Upper lobe of left lung (tissue), 6 donors: ENCODE measurements at places on chromosomes 4 and X. TPM values are rescaled to one million over a fixed set of nuclear protein-coding genes. Genes with fewer than 3 reads are reported as not detected.

The PDE5A gene
- 37.8 TPM for total RNA-seq

The RBM47 gene
- 129 TPM for total RNA-seq

The RPA4 gene
- 0.77 TPM for total RNA-seq

The ETDB gene
- not detected for total RNA-seq

- DNase-seq = peak; percentile 54
Measured at GRCh38 chr4:119025916-119026661, 109.5 kb upstream of the MYOZ2 start.

- DNase-seq = no peak
Measured at GRCh38 chr4:77785669-77786068, 33.5 kb downstream of the CNOT6L start.

DNA sequence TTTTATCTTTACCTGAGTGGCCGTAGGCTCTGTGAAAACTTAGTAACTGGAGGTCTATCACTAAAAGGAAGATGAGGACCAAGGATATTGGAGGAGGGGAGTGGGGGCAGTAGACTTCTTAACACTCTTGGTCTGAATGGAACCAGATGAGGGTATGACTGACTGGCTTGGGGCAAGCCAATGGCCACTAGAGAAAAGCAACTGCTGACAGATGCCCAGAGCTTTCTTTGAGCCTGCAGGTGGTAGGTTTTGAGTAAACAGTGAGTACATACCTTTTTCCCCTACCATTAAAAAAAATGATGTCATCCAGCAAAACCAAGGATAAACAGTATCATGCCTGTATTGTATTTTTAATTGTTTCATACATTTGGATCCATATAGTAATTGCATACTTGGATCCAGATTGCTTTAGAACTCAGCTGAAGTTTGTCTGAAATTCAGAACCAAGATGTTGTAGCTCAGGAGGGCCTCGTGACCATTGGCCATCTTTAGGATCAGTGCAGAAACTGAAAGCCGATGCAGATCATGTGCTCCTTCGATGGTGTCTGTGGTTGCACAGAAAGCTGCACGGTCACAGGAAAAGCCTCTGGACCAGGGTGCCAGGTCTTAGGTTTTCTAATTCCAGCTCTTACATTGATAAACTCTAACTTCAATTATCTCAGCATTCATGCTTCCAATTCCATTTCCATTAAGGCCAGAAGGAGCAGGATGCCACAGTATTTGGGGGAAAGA is 131.0 kb downstream of the PDGFRA start:
- no peak for DNase-seq

DNA sequence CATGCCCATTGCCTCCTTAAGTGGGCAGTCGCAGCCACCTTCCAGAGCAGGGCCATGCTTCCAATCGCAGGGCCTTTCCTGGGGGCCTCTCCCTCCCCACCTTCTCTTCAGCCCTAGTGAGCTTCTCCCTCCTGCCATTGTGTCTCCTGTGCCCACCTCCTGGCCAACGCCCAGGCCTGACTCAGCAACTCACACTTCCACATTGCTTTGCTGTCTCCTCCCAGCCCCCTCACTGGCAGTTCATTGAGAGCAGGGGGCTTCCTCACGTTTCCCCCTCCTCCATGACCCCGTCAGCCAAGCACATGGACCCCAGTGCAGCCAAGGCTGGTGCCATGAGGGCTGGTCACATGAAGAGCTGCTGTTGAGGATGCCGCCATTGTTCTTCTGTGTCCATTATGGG is 25.9 kb downstream of the HTRA3 start:
- no peak for DNase-seq

DNA sequence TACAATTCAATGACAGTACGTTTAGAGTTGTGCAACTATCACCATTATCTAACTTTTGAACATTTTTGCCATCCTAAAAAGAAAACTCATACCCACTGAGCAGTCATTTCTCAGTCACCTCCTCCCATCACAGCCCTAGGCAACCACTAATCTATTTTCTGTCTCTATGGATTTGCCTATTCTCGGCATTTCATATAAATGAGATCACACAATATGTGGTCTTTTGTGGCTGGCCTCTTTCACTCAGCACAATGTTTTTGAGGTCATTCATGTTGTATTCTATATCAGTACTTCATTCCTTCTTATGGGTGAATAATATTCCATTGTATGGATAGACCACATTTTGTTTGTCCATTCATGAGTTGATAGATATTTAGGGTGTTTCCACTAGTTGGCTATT is 103.0 kb downstream of the PPEF1 start:
- no peak for DNase-seq

DNA sequence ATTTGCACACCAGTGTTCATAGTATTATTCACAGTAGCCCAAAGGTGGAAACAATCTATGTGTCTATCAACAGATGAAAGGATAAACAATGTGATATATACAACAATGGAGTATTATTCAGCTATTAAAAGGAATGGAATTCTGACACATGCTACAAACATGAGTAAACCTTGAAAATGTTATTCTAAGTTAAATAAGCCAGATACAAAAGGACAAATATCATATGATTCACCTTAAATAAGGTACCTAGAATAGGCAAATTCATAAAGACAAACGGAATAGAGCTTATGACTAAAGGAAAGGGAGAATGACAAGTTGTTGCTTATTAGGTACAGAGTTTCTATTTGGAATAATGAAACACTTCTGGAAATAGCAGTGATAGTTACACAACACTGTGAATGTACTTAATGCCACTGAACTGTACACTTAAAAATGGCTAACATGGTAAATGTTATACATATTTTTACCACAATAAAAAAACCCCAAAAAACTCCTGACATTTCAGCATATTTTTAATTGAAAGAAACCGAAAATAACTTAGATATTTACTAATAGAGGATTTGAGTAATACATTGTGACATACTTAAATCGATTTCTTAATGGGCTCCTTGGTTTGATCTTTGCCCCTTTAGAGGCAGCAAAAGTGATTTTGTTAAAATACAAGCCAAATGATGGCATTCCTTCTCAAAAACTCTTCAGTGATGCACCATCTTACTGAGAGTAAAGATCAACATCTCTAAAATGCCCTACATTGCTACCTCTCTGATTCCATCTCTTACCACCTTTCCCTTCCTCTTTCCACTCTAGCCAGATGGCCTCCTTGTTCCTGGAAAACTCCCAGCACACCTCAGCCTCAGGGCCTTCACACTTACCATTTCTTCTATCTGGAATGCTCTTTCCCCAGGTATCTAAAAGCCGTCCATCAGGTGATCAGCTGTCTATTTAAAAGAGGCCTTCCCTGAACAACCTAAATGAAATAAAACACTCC is 8.6 kb upstream of the CYP2U1 start:
- no peak for DNase-seq

DNA sequence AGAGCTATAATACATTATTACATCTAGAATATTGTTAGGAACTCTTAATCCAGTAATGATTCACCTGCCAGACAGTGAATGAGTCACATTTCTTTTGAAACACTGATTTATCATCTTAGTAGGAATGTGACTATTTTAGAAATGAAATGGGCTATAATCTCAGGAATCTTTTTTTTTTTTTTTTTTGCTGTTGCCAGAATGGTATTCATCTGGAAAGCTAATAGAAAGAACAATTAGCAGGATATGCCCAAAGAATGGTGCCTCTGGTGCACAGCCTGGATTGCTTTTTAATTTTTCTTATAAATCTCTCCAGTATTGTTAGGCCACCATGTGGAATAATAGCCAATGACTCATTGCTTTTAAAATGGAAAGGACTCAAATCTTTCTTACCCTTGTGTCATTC is 181.1 kb upstream of the SMIM31 start:
- no peak for DNase-seq

GRCh38 chr4:791898-792625 is 33.9 kb downstream of the CPLX1 start:
- DNase-seq = no peak

GRCh38 chr4:77917075-77917474 is 54.4 kb downstream of the MRPL1 start:
- DNase-seq = no peak

DNA sequence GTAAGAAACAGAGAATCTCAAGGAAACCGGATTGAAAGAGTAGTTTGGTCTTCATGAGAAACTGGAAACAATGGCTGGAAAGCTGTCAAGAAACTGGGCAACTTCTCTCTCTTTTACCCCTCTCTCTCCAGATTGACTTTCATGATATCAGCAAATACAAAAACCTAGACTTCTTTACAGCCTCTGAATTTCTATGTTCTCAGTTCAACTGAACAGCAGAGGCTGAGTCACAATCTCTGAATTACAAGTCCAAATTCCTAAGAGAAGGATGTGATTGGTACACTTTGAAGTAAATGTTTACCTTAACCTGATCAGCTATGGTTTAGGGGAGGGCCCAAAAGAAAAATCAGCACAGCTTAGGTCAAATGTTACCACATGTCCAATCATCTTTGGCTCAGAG is 974.9 kb downstream of the RPA4 start:
- no peak for DNase-seq

GRCh38 chr4:34323549-34324320 is 1920.6 kb downstream of the ARAP2 start:
- no peak for DNase-seq

- no peak for DNase-seq
Measured at GRCh38 chrX:155611302-155611701, 1.4 kb downstream of the TMLHE start.

- DNase-seq = no peak
Measured at GRCh38 chr4:82809619-82810018, 11.0 kb upstream of the SCD5 start.

DNA sequence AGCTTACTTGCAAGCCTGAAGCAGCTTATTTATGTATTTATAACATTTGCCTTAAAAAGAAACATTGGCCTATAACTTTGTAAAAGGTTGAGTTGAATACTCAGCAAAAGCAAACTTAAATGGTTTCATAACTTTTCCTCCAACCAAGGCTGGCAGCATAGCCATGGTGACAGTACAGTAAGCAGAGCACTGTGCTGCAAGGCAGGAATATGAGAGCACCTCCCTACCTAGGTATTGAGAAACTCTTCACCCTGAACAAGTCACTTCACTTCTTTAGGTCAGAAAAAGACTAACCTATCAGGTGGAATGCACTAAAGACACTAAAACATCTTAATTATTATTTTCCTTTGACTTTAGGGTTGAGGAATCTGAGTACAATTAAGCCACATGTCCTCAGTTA is 63.9 kb upstream of the GYPA start:
- no peak for DNase-seq

GRCh38 chrX:124530803-124531202 is 184.4 kb downstream of the SH2D1A start:
- no peak for DNase-seq

DNA sequence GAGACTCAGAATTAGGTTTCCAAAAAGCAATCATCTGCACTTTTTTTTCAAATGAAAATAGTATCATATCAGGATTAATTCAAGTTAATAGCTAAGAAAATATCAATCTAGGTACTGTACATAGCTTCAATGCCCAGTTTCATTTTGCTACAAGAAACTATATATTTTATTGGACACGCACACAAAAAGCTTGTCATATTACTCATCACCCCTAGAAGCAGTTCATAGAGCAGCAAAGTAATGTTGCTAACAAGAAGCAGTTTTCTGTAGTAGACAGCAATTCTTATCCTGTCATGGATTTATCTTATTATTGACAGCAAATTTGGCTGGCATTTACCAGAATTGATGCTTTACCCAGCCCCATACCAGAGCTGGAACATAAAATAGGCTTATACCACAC is 52.3 kb upstream of the LSM6 start:
- DNase-seq = no peak
